Dermis blood vessel endothelial cell (primary cell): ENCODE measurements at places on chromosomes 13 and 19. TPM values are rescaled to one million over a fixed set of nuclear protein-coding genes. Genes with fewer than 3 reads are reported as not detected.

The ZNF575 gene
- 0.23 TPM in 1 of 2 replicates, not detected in the other for total RNA-seq

The DCT gene
- total RNA-seq = not detected in 2 replicates

The PPAN gene
- total RNA-seq = 23.4 and 25.4 TPM in 2 replicates

The C5AR1 gene
- not detected in 2 replicates for total RNA-seq

The ZNF85 gene
- total RNA-seq = 9.7 and 12.8 TPM in 2 replicates

The KIR2DL4 gene
- total RNA-seq = not detected in 2 replicates

The OR7C1 gene
- not detected in 2 replicates for total RNA-seq

The ZNF71 gene
- 14.7 and 19.1 TPM in 2 replicates for total RNA-seq

GRCh38 chr13:41178040-41178439 lies 16.3 kb downstream of the KBTBD7 start:
- DNase-seq = peak; percentile 25

DNA sequence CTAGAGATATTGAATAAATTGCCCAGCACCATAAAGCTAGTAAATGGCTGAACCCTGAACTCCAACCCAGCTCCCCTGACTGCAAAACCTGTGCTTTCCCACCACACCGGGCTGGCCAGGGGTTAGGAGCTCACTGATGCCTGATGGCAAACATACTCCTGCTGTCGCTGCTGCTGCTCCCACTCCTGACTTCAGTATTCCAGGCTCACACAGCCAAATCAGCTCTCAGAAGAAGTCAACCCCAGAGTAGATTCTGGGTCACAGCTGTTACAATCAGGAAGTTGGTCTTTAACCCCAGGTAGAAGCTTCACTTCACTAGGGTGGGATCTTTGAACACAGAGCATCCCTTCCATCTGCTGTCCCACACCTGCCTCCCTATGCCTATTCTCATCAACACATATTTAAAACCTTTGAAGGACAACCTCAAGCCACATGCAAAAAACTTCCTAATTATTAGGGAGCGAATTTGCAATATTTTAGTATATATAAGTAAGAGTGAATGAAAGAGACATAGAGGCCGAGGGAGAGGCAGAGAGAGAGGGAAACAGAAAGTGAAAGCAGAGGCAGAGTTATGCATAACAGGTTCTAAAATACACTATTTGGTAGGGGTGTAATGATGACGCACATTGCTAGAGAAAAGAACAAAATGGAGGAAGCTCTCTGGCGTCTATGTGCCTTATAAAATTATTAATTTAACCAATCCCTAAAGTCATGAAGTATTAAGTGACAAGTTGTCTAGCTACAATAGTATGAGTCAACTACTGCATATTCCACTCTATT lies 99.4 kb upstream of the SERP2 start:
- DNase-seq = peak; percentile 56

- DNase-seq = peak; percentile 48
Observed at GRCh38 chr13:100138859-100139491, 50.1 kb downstream of the PCCA start.

GRCh38 chr13:99123101-99124045 lies 77.3 kb upstream of the UBAC2 start:
- no peak for DNase-seq

GRCh38 chr19:8208119-8208921 lies 850 bp upstream of the CERS4 start:
- DNase-seq = no peak

DNA sequence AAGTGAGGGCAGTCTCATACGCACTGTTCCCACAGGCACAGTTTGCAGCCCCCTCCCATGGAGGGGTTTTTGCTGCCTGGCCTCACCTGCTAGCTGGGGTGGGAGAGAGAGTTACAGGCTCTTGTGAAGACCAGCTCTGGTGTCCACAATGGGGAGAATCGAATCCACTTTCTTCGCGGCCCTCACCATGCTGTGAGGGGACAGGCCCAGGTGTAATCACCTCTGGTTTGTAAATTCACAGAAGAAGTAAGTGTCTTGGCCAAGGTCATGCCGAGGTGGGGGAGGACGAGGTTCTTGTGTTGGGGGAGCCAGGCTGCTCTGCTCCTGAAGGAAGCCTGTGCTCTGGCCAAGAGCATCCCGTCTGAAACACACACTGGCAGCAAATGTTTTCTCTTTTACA lies 39.5 kb downstream of the TEX29 start:
- no peak for DNase-seq

DNA sequence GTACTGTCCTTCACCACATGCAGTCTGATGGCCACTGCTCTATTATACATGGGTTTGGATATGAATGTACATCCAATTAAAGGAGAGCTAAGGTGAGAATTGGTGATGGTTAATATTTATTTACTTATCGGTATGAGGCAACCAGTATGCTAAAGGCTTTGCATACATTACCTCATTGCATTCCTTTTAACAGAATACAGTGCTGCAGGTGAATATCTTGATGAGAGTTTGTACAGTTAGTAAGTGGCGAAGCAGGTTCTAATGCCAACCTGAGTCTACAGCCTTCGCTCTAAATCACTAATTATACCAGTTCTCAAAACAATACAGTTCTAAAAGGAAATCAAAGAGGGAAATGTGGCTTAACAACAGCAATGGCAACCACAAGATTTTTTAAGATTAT lies 284.1 kb downstream of the ITGBL1 start:
- DNase-seq = no peak

DNA sequence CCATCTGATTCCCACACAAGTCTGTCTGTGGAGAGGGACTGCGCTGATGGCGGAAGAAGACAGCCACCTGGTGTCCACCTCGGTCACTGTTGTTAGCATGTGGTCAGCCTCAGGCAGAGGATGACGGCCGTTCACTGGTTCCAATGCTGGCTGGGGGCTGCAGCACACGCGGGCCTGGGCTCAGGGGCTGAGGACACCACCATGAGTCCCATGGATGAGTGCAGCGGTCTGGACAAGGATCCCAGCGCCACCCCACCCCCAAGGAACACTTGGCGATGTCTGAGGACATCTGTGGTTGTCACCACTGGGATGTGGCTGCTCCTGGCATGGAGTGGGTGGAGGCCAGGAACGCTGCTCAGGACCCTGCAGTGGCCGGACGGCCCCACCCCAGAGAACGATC lies 10.9 kb downstream of the DPP9 start:
- no peak for DNase-seq

DNA sequence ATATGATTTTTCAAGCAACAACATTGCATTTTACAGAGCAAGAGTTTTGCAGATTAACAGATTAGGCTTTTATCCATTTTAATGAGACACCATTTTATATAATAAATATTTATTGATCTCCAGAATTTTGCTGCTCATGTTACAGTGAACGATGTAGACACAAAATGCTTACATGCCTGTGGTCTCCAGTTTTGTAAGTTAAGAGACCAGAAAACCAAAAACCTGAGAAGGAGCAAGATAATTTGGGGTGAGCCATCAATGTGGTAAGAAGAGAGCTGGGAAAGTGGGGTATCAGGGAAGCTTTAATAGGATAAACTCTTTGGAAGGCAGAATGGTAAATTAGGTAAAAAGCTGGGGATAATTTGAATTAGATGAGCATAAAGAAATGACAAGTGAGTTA lies 2100.5 kb upstream of the PCDH20 start:
- DNase-seq = no peak

DNA sequence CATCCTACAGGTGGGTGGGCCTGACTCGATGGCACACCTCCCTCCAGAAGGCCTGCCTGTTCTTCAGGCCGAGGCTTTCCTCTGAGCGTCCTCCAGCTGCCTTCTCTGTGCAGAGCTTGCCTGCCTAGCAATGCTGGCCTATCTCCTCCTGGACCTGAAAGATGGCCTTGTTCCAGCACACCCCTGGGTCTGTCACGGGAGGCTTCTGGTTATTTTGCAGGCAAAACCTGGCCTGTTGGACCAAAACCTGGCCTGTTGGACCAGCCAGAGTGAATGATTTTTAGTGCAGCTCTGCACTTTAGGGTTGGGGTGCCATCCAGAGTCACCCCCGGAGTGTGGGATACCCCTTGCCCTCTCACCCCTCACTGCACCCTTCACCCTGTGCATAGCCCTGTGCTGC lies 128.4 kb downstream of the KATNAL1 start:
- DNase-seq = no peak

DNA sequence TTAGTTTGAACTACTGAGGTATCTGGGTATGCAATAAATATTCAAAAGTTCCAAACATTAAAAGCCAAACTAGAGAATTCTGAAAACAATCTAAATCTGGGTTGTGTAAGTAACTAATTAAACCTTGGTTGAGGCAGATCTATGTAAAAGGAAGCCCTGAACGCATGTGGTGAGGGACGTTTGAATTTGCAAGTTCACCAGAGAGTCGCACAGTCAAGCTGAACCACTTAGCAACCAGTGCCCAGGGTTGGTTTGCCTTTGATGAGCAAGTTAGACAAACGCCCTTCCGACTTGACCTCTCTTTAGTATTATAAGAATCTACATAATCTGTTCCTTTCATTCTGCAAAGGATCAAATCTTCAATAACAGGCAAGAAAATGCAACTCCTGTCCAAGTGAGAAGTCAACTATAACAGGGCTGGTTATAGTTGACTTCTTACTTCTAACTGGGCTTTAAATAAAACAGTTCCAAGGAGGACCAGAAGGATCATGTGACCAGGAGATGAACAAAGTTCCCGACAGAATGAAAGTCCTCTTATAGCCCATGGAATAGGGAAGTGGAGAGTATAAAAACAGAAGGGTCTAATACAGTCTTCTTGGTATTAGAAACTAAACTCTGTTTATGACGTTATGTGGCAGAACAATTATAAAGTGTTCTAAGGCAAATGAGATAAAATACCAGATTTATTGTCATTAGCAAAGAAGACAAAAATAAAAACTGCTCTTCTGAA lies 40.6 kb downstream of the PHF11 start:
- no peak for DNase-seq

- DNase-seq = no peak
Observed at GRCh38 chr13:72145383-72145782, 278.4 kb upstream of the DACH1 start.

DNA sequence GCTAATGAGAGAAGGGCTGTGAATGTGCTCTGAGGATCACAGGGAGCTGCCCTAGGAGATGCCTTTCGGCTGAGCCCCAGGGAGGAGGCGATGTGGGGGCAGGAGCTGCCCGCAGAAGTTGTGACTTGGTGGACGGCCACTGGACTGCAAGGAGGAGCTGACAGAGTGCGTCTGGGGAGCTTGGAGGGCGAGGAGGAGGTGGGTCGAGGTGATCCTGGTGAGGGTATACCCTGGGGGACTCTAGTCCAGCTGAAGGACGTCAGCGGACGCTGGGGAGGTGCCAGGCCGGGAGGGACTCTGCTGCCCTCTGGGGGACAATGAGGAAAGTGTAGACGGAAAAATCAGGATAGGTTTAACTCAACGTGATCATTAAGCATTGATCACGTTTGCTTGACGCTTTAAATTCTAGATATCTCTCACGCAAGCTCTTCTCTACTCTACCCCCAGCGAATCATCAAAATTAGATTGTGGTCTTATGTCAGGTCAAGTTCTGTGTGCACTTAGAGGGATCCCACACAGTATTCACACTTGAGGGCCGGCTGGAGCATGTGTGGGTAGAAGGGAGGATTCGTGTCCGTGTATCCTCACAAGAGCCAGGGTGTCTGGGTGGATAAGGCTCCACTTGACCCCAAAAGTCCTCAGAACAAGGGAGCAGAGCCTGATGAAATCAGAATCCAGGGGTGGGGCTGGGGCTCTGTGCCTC lies 3.3 kb upstream of the CEACAM7 start:
- peak; percentile 50 for DNase-seq

DNA sequence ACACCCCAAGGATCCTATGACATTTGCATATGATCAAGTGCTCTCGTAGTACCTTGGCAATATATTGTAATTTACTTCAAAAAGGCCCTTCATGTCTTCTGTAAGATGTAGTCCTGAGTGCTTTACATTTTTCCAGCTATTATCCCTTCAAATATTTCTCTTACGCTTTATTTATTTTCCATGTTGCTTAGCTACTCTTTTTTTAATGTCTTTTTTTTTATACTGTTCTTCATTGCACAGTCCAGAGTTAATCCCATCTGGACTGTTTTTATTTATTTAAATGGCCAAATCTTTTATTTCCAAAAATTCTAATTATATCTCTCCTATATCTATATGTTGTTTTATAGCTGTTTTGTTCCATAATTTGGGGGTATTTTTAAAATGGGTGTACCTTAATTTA lies 371.3 kb downstream of the SLC7A1 start:
- no peak for DNase-seq

- no peak for DNase-seq
Observed at GRCh38 chr19:39740395-39740794, 2.6 kb upstream of the CLC start.

DNA sequence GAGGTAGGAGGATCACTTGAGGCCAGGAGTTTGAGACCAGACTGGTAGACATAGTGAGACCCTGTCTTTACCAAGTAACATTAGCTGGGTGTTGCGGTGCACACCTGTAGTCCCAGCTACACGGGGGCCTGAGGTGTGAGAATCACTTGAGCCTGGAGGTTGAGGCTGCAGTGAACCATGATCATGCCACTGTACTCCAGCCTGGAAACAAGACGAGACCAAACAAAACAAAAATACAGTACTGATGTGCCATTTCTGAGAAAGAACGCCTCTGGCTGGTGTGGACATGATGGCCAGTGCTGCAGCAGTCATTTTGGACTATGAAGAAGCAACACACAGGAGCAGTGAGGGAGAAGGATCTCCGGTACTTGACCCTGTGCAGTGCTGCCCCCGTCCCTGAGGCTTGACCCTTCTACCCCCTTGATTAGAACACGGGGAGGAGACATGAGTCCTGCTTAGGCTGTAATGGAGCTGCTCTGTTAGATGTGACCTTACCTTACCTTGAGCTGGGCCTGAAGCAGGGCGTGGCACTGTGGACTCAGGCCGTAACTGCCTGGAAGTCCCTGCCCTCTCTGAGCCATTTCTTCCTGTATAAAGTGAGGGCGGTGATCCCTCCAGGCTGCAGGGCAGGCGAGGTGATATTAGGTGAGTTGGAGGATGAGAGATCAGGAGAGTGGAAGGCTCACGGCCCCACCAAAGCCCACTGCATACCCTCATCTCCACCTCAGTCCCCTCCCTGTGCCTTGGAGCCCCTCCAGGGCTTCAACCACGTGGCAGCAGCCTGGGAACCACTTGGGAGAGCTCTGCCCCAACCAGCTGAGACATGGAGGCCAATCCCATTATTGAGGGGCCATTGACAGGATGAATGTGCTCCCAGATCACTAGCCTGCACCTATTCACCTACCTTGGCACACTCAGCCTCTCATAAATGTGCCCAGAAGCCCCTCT lies 5.9 kb downstream of the RPL18A start:
- no peak for DNase-seq

DNA sequence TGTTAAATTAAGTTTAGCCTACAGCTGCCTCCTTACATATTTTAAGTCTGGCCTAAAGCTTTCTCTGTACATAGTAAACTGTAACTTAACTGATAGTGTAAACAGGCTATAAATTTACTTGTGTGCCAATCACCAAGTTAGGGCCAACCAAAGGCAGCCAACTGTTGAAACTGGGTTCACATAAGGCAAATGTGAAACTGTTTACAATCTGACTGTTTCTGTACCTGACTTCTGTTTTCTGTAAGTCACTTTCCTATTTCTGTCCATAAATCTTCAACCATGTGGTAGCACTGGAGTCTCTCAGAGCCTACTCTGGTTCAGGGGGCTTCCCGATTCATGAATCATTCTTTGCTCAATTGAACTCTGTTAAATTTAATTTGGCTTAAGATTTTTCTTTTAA lies 103.1 kb downstream of the RAP2A start:
- DNase-seq = no peak
